ENCODE measurements at places on chromosomes 12 and 14. TPM values are rescaled to one million over a fixed set of nuclear protein-coding genes. Genes with fewer than 3 reads are reported as not detected.

Gene BBS10
- 8.8 TPM for total RNA-seq

Gene KRT83
- total RNA-seq = not detected

Gene LAG3
- total RNA-seq = not detected

Gene RFLNA
- total RNA-seq = not detected

Gene TMPRSS12
- total RNA-seq = not detected

Gene TPPP2
- not detected for total RNA-seq

Gene DPF3
- total RNA-seq = 3.7 TPM
